ENCODE measurements at places on chromosomes 3 and 15.

DNA sequence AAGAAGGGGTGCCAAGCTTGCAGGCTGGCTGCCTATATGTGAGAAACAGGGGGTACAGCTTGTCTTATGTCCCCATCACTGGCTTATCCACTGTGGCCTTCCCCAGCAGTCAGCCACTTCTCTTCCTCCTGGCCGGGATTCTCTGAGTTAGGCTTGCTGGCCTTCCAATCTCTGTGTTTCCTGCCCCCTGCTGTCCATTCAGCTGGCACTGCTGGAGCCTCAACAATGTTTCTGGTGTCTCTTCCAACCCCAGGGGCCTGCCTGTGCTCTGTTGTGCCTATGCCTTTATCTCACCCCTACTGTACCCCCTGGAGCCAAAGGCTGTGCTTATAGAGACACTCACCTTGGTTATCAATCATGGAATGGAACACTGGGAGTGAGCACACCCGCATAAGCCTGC is 36.5 kb downstream of the ANAPC13 start:
- peak; percentile 16 for DNase-seq

- no peak for DNase-seq
Measured at GRCh38 chr15:42163947-42164550, 7.6 kb upstream of the PLA2G4F start.

GRCh38 chr3:60010781-60011180 is 961.0 kb upstream of the CFAP20DC start:
- DNase-seq: peak; percentile 1

- no peak for DNase-seq
Measured at GRCh38 chr15:99956022-99956775, 223.0 kb upstream of the LYSMD4 start.

- peak; percentile 80 for DNase-seq
Measured at GRCh38 chr3:53134631-53135232, 4.5 kb upstream of the RFT1 start.

- DNase-seq: no peak
Measured at GRCh38 chr3:183227586-183227985, 25.5 kb upstream of the B3GNT5 start.

DNA sequence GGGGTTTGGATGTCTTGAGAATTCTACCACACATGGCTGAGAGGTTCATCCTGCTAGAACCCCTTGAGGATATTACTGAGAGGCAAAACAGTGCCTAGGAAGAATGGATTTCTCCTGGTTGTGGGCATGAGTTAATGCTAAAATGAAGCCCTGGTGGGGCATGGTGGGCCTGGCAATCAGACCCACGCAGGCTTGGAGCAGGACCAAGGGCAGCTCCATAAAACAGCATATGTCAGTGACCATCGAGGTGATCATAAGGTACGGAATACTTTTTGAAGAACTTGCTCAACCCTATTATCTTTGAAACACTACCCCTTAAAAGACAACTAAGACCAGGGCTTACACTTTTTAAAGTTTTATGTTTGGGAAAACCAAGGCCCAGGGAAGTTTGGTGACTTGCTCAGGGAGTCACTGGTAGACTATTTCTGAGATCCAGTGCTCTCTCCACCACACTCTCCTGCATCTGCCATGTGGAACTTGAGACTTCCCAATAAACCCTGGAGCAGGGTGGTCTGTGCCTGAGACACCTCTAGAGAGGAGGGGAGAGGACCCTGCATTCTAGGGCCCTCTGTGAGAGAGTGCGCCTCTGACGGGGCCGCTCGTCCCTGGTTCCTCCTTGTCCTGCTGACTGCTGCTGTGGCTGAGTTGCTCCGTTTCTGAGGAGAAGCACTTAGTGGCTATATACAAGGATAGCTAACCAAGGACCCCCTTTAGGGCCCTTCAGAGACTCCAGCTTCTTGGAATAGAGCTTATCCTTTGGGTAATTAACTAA is 28.0 kb upstream of the TIMP4 start:
- peak; percentile 29 for DNase-seq

DNA sequence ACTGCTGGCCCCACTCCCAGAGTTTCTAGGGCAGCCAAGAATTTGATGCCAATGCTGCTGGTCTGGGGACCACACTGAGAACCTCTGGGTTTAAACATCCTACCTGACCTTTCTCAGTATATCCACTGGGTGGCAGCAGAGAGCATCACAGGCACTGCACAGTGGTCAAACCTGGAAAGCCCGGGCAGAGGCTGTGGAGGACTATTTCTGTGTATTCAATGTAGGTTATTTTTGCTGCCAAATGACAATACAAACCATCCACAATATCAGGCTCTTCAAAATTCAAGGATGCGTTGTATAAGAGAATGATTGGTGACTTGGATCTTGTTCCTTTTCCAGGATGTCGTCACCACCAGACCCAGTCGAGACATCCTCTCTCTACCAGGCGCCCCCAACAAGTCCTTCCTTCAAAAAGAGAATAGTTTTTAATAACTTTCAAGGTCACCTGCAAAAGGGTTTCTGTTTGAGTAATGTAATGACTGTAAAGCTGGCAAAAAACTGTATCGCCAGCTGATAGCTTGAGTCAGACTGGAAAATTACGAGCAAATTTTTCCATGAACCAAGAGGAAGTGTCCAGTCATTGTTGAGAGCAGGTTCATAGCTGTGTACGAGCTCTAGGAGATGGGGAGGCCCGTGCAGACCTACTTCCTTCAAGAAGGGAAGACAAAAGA is 30.5 kb upstream of the MYZAP start:
- DNase-seq: peak; percentile 87

- no peak for DNase-seq
Measured at GRCh38 chr3:52350416-52350815, 34.3 kb downstream of the DNAH1 start.

DNA sequence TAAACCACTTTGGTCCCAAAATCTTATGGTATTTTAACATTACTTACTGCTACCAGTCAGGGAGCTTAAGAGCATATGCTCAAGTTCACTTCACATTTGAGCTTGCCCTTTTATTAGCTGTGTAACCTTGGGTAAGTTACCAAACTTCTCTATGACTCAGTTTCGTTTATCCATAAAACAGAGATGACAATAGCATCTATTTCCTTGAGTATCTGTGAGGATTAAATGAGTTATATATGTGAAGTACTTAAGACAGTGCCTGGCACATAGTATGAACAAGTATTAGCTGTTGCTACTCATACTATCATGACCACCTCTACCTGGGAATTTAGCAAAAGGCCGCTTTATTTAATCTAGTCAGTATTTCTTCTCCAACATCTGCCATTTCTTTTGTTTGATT is 5.9 kb downstream of the ATOSA start:
- DNase-seq: peak; percentile 5

DNA sequence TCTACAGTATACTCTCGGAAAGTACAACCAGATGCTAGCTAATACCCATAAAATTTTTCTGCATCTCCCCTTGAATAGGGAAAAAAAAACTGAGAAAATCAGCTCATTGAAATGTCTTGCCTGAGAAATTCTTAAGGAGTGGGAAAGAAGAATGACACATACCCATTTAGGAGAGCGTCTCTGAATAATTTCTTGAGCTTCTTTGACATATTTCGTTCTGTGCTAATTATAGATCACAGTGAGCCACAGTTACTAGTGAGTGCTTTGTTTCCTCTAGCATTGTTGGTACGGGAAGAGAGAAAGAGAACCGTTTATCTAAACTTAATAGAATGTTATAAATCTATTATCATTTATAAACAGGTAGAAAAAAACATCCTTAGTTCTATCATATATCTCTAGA is 588.4 kb downstream of the UNC13C start:
- DNase-seq: no peak

- no peak for DNase-seq
Measured at GRCh38 chr15:33243393-33243792, 48.9 kb upstream of the FMN1 start.

DNA sequence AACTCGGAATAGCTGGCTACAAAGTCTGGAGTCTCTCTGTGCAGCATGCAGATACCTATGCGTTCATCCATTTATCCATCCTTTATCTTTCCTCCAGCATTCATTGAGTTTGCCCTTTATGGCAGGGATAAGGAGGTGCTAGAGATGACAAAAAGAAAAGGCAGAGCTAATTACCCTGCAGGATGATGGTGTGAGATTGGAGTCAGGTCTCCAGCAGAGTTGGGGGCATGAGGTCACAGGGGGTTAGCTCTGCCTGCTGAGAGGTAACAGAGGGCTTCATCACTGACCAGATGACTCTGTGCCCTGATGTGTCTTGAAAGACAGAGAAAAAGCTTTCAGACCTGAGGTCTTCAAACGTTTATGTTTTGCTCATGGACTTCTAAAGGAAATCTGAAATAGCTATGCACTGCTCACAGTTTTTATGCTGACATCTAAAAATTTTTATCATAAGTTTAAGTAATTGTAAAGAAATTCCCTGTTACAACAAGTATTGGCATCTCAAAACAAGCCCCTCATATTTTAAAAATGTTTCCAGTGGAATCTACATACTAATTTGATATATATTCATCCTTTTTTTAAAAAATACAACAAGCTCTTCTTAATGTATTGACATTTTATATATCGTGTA is 132.3 kb upstream of the ANKRD28 start:
- no peak for DNase-seq

DNA sequence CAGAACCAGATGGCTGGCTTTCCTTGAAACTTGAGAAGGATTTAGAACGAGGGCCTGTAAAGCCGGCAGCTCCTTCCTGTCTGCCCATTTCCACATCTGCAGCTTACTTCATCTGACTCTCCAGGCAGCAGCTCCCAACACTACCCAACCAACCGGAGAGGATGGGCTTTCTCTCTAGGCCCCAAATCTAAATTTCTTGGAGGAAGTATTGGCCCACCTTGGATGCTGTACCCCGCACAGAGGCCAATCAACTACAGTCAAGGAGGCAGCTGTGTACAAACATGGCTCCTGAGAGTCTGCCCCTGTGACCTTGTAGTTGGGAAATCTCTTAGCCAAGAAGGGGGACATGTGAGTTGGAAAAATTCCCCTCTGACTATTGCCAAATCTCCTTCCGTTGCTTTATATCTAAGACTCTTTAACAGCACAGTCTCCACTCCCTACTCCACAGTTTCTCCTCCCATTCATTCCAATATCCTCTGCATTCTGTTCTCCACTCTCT is 8.0 kb upstream of the ACAP2 start:
- DNase-seq: peak; percentile 95

- no peak for DNase-seq
Measured at GRCh38 chr15:77168616-77169015, 97.7 kb upstream of the TSPAN3 start.

GRCh38 chr3:179398574-179399231 is 51.2 kb downstream of the MFN1 start:
- DNase-seq: no peak

DNA sequence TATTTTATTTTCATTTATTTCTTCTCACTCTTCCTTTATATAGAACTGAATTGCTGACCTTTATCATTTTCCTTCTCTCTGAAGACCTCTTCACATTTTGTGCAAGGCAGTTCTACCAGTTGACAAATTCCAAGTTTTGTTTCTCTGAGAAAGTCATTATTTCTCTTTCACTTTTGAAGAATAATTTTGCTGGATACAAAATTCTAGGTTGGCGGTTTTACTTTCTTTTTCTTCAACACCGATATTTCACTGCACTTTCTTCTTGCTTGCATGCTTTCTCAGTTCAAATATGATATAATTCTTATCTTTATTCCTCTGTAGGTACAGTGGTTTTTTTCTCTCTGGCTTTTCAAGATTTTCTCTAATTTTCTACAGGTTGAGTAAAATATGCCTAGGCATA is 15.9 kb downstream of the RFX7 start:
- DNase-seq: no peak

GRCh38 chr15:62428851-62429598 is 263.9 kb upstream of the C2CD4B start:
- DNase-seq: no peak

- DNase-seq: no peak
Measured at GRCh38 chr3:35707904-35708303, 68.6 kb downstream of the ARPP21 start.

DNA sequence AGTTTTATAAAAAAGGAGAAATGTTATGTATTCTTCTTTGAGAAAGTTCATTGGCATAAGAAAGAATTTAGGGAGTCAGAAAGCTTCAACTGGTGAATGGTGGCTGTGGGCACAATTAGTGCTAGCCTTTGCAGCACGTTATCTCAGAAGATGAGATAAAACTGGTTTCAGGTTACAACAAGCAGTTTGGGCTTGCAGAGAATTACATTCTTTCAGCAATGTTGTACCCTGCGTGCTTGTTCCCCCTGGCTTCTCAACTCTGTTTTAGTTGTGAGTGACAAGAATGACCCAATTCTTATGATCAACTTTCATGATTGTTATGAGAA is 31.6 kb upstream of the ACP3 start:
- DNase-seq: no peak

GRCh38 chr15:65832549-65833364 is 36.5 kb upstream of the RAB11A start:
- peak; percentile 88 for DNase-seq

DNA sequence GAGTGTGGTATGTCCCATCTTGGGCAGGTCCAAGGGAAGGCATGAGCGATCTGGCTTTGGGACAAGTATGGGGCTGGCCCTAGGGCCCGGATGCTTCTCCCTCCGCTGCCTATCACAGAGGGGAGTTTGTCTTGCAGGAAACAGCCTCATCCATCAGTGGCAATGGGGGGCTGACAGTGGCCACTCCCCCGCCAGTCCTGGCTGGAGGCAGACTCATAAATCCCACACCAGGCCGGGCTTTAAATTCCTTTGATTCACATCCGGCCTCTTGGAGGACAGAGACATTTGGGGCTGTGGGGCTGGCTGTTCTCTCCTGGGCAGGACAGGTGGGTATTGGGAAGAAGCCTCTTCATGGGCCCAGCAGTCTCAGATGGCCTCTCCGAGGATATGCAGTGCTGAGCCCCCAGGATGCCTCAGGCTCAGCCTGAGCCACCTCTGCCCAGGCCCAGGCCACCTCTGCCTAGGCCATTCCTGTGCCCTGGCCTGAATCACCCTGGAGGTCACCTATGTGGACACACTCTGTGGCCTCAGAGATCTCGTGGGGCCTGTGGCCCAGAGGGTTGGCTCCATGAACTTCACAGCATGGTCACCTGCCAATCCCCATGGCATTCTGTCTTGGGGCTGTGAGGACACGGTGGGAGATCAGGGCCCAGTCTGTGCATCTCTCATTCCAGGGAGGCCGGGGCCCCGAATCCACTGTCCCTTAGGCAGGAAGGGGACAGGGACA is 84.2 kb upstream of the GOLGA6L4 start:
- no peak for DNase-seq

DNA sequence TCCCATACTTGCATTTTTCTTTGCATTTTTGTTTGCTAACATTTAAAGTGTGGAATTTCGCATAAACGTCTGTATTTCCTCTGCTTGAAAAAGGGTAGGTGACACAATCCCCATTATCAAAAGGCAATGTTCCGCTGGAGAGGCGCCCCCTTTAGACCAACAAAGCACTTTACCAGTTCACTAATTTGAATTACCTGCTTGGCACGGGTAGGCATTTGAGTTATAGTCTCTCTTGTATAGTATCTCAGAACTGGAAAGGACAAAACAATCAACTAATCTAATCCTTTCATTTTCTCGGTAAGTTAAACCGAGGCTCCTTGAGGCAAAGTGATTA is 775 bp upstream of the CCDC39 start:
- DNase-seq: no peak

All from inflammatory macrophage treated with lipopolysaccharide for 4 hours (primary cell).